ENCODE measurements at places on chromosomes 16 and 17.

- DNase-seq, result no peak
Measured at GRCh38 chr16:85466304-85466700, 146.8 kb upstream of the GSE1 start.

- DNase-seq, result peak; percentile 72
Measured at GRCh38 chr17:59859444-59860025, 33.2 kb downstream of the TUBD1 start.

- DNase-seq, result no peak
Measured at GRCh38 chr17:72030067-72030899, 90.5 kb upstream of the SOX9 start.

GRCh38 chr16:50550035-50550434 is 1.8 kb downstream of the NKD1 start:
- DNase-seq, result no peak

GRCh38 chr16:80176114-80176513 is 364.7 kb upstream of the DYNLRB2 start:
- no peak for DNase-seq

Measured in OCI-M1 (cell line).